ENCODE measurements at places on chromosomes 2 and 18.

DNA sequence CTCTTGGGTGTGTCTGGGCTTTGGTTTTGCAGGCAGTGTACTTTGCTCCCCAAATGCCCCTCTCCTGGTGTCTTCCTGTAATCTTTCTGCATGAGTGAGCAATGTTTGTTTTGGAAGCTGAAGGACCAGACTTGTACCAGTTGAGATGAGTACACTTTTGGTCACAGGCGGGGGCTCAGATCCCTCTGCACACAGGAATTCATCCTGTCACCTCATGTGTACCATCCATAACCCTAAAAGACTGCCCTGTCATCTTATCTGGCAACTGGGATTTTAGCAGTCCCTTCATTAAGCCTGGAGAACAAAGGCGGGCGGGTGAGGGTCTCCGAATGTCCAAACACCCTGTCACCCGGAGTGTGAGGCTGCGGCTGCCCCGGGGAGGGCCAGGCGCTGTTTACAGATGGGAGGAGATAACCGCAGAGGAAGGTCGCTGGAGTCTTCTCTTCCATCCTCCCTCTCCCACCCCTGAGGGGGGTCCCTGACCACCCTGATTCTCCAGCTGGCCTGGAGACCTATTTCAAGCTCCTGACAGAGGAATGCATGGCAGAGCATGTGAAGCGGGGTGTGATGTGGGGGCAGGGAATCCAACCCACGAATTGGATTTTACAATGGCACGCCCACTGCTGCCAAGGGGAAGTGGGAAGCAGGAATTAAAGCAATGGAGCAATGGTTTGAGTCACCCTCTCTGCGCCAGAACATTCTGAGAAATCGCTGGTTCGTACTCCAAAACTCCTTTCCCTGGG lies 158.2 kb upstream of the MYCN start:
- no peak for DNase-seq

- DNase-seq: no peak
Measured at GRCh38 chr2:2623939-2624338, 292.9 kb upstream of the MYT1L start.

DNA sequence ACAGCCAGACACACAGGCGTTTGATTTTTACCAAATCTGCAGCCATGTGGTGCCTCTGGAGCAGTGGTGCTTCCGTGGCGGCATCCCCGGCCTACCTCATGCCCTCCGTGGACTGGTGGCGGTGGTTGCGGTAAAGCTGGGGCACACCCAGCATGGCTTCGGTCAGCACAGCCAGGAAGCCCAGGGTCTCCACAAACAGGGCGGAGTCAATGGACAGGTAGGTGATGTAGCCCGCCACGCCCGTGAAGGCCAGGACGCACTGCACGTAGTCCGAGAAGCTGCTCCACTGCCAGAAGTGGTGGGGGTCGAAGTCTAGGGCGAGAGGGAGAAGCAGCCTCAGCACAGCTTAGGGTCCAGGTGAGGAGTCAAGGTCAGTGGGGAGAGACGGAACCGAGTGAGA lies 32.4 kb downstream of the SLC66A2 start:
- no peak for DNase-seq

GRCh38 chr2:240588006-240588655 lies 1.6 kb downstream of the CAPN10 start:
- DNase-seq: no peak

DNA sequence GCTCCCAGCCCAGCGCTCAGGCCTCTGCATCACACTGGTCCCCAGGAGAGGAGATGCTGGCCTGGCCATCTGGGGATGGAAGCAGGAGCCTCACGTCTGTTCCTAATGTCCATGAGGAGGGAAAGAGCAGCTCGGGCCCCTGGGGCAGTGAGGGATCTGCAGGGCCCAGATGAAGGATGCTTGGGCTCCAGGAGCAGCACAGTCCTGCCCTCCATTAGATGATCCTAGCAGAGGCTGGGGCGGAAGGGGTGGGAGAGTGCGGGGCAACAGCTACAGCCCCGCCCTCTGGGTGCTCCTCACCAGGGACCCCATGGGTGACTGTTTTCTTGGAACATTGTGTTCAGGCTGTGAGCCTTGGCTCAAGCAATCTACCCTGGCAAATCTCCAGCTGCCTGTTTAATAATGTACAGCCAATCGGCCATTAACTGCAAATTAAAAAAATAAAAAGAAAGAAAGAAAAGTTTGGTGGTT lies 49.7 kb downstream of the TNS1 start:
- DNase-seq: no peak

GRCh38 chr2:60157283-60157682 lies 396.2 kb downstream of the BCL11A start:
- no peak for DNase-seq

GRCh38 chr2:241947876-241948275 lies 78.3 kb downstream of the RTP5 start:
- no peak for DNase-seq

GRCh38 chr2:189876271-189876670 lies 92.0 kb downstream of the PMS1 start:
- DNase-seq: no peak

DNA sequence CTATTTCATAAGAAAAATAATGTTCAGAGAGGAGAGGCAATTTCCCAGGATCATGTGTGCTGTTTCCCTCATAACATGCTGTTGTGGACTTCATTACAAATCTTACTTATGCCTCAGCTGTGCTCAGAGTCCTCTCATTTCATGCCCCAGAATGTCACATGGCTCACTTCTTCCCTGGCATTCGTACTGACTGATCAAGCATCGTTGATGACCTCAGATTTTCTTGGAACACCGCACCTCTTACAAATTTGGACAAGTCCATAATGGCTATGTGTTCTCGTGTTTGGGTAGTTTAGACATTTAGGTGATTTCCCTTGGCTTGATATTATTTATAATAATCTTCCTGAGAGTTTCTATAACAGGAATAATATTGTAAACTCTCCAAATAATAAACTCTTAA lies 32.9 kb downstream of the SERPINB7 start:
- no peak for DNase-seq

GRCh38 chr18:74126684-74127655 lies 20.7 kb downstream of the FBXO15 start:
- no peak for DNase-seq

- DNase-seq: no peak
Measured at GRCh38 chr18:66495844-66496243, 108.0 kb downstream of the CDH19 start.

- DNase-seq: no peak
Measured at GRCh38 chr2:200814917-200815316, 3.2 kb downstream of the BZW1 start.

DNA sequence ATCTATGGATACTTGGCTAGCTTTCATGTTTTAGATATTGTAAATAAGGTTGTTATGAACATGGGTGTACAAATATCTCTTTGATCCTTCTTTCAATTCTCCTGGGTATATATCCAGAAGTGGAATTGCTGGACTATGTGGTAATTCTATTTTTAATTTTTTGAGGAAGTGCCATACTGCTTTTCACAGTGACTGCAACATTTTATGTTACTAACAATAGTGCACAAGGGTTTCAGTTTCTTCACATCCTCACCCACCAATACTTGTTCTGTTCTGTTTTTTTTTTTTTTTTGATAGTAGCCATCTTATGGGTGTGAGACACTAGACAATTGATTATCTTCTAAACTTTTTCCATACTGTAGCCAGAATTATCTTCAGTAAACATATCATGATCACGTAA lies 17.3 kb upstream of the NEUROD1 start:
- DNase-seq: no peak

GRCh38 chr2:221402072-221402471 lies 170.0 kb downstream of the EPHA4 start:
- no peak for DNase-seq

DNA sequence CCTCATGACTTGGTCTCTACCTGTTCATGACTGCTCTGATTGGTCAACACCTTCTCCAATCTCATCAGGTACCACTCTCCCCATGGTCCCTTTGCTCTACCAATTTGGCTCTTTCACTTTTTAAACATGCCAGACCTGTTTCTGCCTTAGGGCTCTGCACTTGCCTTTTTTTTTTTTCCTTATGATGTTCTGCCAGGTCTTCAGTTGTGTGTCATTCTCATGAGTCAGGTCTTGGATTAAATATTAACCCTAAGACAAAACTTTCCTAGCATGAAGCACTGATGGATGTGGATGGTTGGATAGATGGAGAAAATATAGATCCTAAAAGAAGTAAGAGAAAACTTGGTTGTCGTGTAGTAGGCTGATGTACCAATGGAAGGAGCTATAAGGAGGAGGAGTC lies 219.3 kb downstream of the TTC32 start:
- DNase-seq: no peak

All from stimulated activated CD4-positive, alpha-beta T cell treated with anti-CD3 and anti-CD28 coated beads, Interleukin-15, amount 100 ng/mL, for 1 hour (primary cell).